Activated naive CD8-positive, alpha-beta T cell treated with anti-CD3 and anti-CD28 coated beads for 36 hours (primary cell): ENCODE measurements at places on chromosomes 4 and X.
A peak's percentile ranks its signal among the peaks of the same experiment; 100 is the strongest.

- DNase-seq = no peak
These were observed 1130.9 kb upstream of the PRKX start for GRCh38 chrX:4844376-4844775.

GRCh38 chr4:26020083-26020668 lies 106.2 kb downstream of the SMIM20 start:
- DNase-seq = no peak

- no peak for DNase-seq
These were observed 16.9 kb upstream of the CEP135 start for GRCh38 chr4:55931833-55932232.

DNA sequence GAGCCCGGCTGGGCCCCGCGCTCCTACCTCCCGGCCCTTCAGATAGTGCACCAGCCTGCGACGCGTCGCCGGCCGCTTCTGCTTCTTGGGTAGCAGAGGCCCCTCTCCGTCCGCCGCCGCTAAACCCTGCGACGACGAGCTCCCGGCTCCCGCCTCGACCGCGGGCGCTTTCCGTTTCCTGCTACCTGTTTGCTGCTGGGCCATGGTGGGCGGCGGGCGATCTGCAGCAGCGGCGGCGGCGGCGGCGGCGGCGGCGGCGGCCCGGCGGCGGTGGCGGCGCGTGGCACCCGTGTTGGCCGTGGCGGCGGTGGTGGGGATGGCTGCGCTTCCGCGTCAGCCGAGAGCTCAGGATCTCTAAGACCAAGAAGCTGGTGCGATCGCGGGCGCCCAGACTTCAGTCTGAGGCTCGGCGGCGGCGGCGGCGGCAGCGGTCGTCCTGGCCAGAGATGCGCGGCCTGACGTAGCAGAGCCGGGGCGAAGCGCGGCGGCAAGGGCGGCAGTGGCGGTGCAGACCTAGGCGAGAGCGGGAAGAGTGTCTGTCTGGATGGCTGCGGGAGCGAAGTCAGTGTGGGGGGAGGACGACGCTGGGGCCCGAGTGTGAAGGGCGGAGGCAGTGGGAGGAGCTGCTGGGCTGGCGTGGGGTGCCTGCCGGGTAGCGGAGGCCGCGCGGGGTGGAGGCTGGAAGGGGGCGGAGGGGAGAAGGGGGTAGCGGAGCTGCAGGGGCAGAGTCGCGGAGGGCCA lies at the start of gene DCAF12L2:
Gene DCAF12L2 (minus strand): TSS at position 569 of the 741 bp plus-strand sequence. CDS start 365 bp downstream, at position 204.
- DNase-seq = peak; percentile 5

- DNase-seq = no peak
These were observed 18.5 kb downstream of the ATP5ME start for GRCh38 chr4:655464-656151.
